ENCODE measurements at places on chromosomes 11 and 22.

DNA sequence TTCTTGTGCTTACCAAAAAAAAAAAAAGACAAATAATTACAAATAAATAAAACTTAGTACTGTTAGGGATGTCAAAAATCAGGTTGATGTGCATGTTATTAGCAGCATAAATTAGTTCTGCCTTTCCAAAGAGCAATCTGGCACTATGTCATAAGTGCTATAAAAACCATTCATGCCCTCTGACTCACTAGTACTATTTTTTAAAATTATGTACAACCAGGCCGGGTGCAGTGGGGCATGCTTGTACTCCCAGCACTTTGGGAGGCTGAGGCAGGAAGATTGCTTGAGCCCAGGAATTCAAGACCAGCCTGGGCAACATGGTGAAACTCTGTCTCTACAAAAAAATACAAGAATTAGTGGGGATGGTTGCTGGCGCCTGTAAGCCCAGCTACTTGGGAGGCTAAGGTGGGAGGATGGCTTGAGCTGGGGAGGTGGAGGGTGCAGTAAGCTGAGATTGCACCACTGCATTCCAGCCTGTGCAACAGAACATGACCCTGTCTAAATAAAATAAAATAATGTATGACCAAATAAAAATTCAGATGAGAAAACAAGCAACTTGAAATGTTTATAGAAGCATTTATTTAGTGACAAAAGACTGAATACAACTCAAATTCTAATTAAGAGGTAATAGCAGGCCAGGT is 25.3 kb downstream of the UEVLD start:
- no peak for DNase-seq

DNA sequence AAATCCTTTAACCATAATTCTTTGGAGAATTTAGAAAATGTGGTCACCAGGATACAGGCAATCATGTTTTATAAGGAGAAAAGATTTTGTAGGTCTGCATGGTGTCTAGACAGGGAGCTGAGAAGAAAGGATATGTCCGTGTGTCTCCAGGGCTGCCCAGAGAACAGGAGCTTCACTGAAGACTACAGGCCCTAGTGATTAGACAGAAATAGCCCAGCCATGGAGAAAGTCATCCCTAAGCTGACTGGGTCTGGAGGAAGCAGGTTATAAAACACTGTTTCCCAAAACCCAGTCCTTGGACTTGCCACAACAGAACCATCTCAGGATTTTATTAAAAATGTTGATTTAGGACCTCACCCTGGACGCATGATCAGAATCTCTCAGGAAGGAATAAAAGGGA is 84.4 kb downstream of the GALNT18 start:
- no peak for DNase-seq

GRCh38 chr22:28547132-28547842 is 132.4 kb downstream of the TTC28 start:
- DNase-seq = no peak

DNA sequence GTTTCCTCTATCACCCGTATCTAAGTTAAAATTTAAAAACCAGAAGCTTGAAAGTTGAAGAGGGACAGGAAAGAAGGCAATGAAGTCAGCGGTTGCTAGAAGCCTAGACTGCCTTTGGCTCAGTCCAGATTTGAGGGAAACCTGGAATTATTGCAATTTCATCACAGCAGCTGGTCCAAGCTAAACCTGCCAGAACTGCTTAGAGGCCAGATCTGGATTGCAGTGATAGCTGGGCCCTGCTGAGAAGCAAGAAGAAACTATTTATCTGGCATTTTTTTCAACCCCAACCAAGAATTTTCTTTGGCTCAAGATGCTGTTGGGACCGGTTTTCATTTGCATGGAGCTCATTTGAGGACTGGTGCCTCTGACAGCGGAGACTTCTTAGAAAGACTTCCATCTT is 121.5 kb upstream of the TEAD1 start:
- DNase-seq = no peak

GRCh38 chr22:19679522-19680101 is 34.7 kb upstream of the SEPTIN5 start:
- DNase-seq = peak; percentile 78

- DNase-seq = no peak
Observed at GRCh38 chr11:78868563-78868962, 293.9 kb upstream of the NARS2 start.

DNA sequence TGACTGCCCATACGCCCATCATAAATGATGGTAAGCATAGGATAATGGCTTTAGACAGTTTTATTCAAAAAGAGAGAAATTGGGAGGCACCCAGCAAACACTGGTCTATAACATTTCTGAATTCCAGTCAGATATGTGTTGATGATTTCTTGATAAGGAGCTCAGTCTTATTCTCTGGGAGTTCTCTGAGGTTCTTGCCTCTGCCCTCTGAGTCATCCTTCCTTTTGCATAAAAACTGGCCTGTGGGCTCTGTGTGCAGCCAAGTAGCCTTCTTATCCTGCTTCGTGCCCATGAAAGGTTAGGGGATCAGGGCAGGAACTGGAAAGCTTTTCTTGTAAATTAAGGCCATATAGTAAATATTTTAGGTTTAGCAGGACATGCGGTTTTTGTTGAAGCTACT is 48.9 kb downstream of the FAR1 start:
- no peak for DNase-seq

- no peak for DNase-seq
Observed at GRCh38 chr11:84292955-84293354, 1006.8 kb upstream of the CCDC90B start.

GRCh38 chr11:126267650-126268049 is 1.0 kb downstream of the SRPRA start:
- DNase-seq = no peak

Measured in kidney (tissue), 22 donors.